ENCODE measurements at places on chromosomes 5 and 9.

DNA sequence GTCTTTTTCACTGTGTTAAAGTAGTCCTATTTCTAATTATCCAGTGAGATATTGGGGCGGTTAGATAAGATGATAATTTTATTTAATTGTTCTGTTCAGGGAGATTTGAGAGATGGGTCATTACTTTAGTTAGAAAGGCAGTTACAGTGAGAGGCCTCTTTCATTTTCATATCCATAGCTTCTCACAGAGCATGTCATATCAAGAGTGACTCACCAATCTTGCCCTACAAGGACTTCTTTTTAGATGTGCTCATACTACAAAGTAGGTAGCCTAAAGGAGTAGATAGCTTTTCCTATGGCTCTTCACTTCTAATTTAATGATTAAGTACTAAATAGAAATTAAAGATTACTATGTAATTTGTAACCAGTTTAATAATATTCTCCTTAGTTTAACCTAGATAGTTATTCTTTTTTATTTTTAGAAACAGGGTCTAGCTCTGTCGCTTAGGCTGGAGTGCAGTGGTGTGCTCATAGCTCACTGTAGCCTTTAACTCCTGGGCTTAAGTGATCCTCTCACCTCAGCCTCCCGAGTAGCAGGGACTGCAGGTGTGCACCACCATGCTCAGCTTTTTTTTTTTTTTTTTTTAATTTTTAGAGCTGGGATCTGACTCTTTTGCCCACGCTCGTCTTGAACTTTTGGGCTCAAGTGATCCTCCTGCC lies 71.0 kb downstream of the FER start:
- no peak for DNase-seq

- DNase-seq, result no peak
These were observed 328 bp downstream of the CAMSAP1 start for GRCh38 chr9:135907006-135907430.

DNA sequence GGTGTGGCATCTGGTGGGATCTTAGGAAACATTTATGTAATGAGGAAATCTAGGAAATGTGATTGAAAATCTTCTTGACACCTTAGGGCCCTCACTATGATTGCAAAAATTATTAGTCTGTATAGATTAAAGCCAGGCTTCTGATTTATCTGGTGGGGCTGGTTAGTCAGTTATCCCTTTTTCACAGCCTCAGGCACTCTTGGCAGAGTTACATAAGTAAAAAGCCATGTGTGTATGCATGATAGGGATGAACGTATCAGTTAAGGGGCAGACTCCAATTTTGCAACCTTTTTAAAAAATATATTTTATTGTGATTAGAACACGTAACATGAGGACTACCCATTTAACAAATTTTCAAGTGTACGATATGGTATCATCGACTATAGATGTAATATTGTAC lies 30.6 kb upstream of the RAB14 start:
- DNase-seq, result no peak

- no peak for DNase-seq
These were observed 122.9 kb downstream of the CDC42SE2 start for GRCh38 chr5:131386779-131387178.

GRCh38 chr9:135827866-135828580 lies 79.3 kb downstream of the CAMSAP1 start:
- DNase-seq, result no peak

DNA sequence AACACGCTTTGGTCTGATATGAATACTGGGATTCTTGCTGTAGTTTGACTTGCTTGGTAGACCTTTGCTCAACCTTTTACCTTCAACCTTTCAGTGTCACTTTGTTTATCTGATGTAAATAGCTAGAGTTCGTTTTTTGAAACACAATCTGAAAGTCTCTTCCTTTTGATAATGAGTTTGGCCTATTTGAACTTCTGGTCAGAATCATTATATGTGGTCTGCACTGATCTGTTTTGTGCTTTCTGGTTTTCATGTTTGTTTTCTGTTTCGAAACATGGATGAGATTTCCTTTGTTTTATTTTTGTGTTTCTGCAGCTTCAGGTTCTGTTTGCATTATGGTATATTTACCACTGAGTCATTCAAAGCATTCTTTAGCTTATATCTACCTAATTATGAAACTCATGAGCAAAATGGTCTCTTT lies 217.5 kb downstream of the GABBR2 start:
- no peak for DNase-seq

GRCh38 chr5:4027088-4027734 lies 431.6 kb downstream of the IRX1 start:
- DNase-seq, result no peak

DNA sequence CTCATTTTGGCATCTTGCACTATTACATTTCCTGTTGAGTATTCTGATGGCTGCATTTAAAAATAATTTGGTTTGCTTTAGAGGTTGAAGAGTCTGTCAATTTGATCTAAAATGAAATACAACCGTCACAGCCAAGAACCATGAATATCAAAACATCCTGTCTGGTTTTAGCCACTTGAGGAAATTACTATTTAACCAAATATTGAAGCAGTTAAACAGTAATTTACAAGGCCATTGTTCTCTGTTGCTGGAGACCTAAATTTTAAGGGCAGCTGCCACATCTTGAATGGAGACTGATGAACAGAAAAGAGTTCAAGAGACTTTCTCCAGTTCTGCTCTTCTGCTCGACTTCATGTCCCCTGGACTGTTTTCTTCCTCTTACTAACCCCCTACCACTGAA lies 549.4 kb downstream of the LRRC70 start:
- DNase-seq, result no peak

GRCh38 chr9:17627641-17628040 lies 48.8 kb downstream of the SH3GL2 start:
- no peak for DNase-seq

GRCh38 chr5:107393851-107394250 lies 276.9 kb downstream of the EFNA5 start:
- DNase-seq, result no peak

DNA sequence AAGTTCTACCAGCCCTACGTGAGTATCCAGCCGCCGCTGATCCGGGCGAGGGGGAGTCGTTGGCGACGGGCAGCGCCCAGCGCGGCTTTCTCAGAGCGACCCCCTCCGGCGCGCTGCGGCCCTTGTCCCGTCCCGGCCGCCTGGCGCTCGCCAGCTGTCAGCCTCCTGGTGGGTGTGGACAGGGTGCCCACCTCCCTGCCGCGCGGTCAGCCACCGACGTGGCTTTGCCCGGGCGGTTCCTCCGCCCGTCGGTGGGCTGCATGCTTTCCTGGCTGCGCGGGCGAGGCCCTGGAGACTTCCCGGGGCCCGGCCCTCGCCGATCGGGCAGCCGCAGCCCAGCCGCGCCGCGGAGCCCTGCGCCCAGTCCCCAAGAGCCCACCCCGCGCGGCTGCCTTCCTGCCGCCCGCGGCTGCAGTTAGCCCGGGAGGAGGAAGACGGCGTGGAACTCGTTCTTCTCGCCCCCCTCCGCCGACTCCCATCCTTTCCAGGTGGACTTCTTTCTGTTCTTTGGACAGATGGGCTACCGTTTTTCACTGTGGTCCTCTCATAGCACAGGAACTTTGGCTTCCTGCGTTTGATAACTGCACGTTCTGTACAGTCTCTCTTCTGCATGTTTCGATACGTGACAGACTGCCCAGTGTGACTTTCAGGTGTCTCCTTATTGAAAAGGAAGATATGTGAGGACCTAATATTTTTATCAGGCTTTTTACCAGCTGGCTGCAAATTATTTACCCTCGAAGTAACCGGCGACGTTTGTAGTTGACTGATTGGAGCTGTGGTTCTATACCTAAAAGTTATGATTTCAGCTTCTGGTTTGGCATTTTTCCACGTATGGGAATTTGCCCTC lies 577 bp downstream of the AP3S1 start:
- DNase-seq, result no peak
